Aorta (tissue), 5 donors: ENCODE measurements at places on chromosomes 12 and 14. TPM values are rescaled to one million over a fixed set of nuclear protein-coding genes. Genes with fewer than 3 reads are reported as not detected.

The SLC7A8 gene
- total RNA-seq = 20.0 TPM

The DEPDC4 gene
- total RNA-seq = 0.29 TPM

The CLEC2A gene
- total RNA-seq = not detected

The FAM181A gene
- total RNA-seq = not detected

The AQP2 gene
- total RNA-seq = 0.21 TPM

DNA sequence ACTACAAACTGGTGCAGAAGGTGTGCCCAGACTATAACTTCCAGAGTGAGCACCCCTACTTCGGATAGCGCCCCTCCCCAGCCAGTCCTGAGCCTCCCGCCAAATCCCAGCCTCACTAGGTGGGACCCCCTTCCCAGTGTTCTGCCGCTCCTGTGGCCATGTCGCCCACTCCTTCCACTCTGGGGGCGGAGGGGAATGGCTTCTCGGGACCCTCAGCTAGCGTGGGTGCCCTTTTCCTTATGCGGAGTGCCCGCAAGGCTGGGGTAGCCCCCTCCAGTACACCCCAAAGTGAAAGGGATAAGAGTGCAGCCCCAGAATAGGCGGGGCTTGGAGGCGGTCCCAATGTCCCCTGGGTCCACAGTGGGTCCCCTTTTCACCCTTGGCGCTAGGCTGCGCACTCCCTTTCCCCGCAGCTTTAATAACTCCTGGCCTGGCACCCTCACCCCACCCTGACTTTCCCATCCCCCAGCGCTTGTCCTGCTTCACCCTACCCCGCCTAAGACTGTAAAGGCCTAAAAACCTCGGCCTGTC lies 3.8 kb upstream of the SHMT2 start:
- DNase-seq = no peak
- no peak overlapping the region for H3K27ac ChIP-seq
- H3K27me3 ChIP-seq = no peaks in the 10 kb centered on the region
- no peak overlapping the region for H3K4me3 ChIP-seq

DNA sequence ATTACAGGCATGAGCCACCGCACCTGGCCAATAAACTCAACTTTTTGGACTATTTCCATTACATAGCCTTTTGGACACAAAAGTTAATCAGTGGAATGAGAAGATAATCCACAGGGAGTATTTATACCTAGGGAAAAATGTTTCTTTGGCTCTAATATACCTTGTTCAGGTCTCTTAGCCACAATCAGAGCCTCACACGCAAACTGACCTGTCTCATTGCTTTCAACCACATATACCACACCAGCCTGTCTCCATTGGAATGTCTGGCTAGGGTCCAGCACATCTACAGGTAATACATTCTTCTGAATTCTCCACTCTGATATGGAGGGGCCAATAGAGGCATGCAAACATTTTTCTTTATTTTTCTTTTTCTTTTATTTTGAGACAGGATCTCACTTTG lies 3.8 kb upstream of the RBMS2 start:
- no peaks in the 10 kb centered on the region for H3K36me3 ChIP-seq
- no peak for DNase-seq
- no peak overlapping the region for H3K27ac ChIP-seq
- H3K4me3 ChIP-seq = no peak overlapping the region

DNA sequence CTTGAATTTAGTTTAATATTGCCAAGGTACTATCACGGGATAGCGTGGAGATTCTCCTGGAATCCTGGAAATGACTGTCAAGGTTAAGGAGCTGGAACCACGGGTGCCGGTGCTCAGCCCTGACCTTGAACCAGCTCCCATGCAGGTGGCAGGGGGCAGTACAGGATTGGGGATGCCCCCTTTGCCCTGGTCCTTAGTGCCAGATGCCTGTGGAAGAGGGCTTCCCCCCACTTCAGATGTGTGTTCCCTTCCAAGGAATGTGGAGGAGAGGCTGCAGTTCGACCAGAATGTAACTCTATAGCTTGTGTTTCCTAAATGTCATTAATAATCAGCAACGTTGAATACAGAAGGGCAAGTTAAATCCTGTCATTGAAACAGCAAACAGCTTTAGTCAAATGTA lies 258.9 kb downstream of the VRK1 start:
- no peak overlapping the region for H3K4me3 ChIP-seq
- no peak overlapping the region for H3K27ac ChIP-seq
- H3K36me3 ChIP-seq = no peaks in the 10 kb centered on the region
- H3K4me1 ChIP-seq = no peaks in the 10 kb centered on the region
- no peaks in the 10 kb centered on the region for H3K27me3 ChIP-seq
- DNase-seq = no peak

DNA sequence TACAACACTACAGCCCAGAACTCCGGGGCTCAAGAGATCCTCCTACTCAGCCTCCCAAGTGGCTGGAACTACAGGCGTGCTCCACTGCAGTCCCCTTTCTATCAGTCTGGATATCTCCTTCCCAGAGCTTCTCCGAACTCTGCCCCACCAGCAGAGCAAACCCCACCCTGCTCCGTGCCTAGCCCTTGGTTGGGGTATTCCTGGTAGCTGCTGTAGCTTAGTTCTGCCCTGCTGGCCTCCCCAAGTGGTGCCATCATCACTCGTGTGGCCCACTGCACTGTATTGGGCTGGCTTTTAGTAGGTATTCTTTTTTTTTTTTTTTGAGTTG lies 9.5 kb downstream of the HSP90AA1 start:
- no peak overlapping the region for H3K4me3 ChIP-seq
- no peaks in the 10 kb centered on the region for H3K4me1 ChIP-seq
- H3K27me3 ChIP-seq = no peaks in the 10 kb centered on the region
- no peak overlapping the region for H3K27ac ChIP-seq
- DNase-seq = peak; percentile 36

DNA sequence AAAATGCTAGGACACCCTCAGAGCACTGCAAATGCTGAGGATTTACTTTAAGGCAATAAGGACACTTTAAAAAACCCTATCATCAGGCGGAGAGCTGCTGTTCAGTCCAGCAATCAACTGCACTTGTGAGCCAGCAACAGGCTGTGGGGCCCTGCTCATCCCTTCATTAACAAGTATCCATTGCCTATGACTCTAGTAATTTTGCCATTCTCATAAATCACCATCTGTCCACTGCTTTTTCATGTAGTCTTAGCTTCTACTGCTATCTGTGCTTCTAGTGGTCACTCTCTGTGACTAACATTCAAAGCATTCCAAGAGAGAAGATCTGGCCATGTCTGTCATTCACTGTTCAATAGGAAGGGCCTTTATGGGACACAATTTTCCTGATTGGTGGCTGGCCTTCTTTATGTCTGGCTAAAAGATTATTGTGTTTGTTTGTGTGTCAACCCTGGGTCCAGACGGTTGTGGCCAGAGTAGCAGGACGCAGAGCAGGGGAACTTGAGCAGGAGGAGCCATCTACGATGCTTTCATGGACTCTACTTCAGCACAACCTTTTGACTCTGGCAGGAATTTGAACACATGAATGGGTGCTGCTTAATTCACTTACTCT lies 3.6 kb upstream of the KRAS start:
- no peak overlapping the region for H3K27ac ChIP-seq
- H3K36me3 ChIP-seq = no peaks in the 10 kb centered on the region
- H3K4me1 ChIP-seq = peaks cover 2% of the 10 kb centered on the region
- no peaks in the 10 kb centered on the region for H3K27me3 ChIP-seq
- H3K4me3 ChIP-seq = no peak overlapping the region

GRCh38 chr12:121949648-121950397 lies 31.4 kb downstream of the CFAP251 start:
- no peak overlapping the region for H3K27ac ChIP-seq
- DNase-seq = no peak
- no peaks in the 10 kb centered on the region for H3K4me1 ChIP-seq
- H3K27me3 ChIP-seq = no peaks in the 10 kb centered on the region

- H3K27me3 ChIP-seq = no peaks in the 10 kb centered on the region
- H3K4me3 ChIP-seq = no peak overlapping the region
- no peaks in the 10 kb centered on the region for H3K36me3 ChIP-seq
- H3K4me1 ChIP-seq = peaks cover 16% of the 10 kb centered on the region
Observed at GRCh38 chr12:11707535-11707934, 58.1 kb downstream of the ETV6 start.

- DNase-seq = no peak
- no peaks in the 10 kb centered on the region for H3K36me3 ChIP-seq
- H3K27ac ChIP-seq = no peak overlapping the region
- H3K4me1 ChIP-seq = no peaks in the 10 kb centered on the region
- no peak overlapping the region for H3K4me3 ChIP-seq
Observed at GRCh38 chr14:24279301-24280186, 8.1 kb upstream of the RABGGTA start.

- H3K36me3 ChIP-seq = no peaks in the 10 kb centered on the region
- no peaks in the 10 kb centered on the region for H3K27me3 ChIP-seq
- no peak overlapping the region for H3K27ac ChIP-seq
- no peak overlapping the region for H3K4me3 ChIP-seq
Observed at GRCh38 chr14:50469982-50470381, 62.4 kb downstream of the MAP4K5 start.

DNA sequence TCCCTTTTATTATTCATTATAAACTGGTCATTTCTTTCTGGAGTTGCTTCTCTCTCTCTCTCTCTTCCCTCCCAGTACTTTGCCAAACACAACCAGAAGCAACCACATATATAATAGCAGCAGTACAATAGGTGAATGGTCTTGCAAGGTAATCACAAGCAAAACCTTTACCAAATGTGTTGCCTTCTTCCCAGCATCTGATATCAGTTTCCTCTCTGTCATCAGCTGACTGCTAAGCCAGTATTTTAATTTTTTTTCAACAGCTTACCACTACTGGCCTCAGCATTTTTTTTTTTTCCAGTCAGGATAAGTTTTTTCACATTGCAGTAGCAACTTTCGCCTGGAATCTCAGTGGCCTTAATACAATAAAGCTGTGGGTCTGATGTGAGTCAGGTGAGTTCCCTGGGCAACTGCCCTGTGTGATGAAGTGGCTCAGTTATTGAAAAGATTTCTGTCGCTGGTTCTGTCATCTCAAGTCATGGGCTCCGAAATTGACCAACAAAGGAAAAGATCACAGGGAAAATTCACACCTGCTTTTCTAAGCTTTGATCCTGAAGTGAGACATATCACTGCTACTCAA lies 282.5 kb upstream of the AMIGO2 start:
- H3K4me1 ChIP-seq = no peaks in the 10 kb centered on the region
- H3K36me3 ChIP-seq = no peaks in the 10 kb centered on the region
- no peaks in the 10 kb centered on the region for H3K27me3 ChIP-seq
- no peak overlapping the region for H3K4me3 ChIP-seq
- H3K27ac ChIP-seq = no peak overlapping the region

DNA sequence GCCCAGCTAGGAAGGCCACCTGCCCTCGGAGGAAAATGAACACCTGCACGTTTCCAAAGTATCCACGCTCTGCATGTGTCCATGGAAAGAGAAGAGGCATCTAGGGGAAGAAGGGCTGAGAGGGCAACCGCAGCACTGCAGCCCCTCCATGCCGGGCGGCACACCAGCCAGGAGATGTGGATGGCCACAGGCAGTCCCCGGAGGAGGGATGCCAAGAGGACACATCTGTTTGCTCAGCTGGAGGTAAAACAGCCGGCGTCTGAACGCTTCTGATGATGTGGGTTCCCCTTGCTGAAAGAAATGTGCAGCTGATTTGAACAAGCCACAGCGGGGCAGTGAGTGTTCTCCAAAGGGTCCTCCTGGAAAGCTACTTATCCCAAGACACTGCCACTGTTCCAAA lies 34.0 kb downstream of the CHGA start:
- H3K4me1 ChIP-seq = no peaks in the 10 kb centered on the region
- no peaks in the 10 kb centered on the region for H3K27me3 ChIP-seq
- no peak overlapping the region for H3K4me3 ChIP-seq
- DNase-seq = peak; percentile 16
- H3K27ac ChIP-seq = no peak overlapping the region

DNA sequence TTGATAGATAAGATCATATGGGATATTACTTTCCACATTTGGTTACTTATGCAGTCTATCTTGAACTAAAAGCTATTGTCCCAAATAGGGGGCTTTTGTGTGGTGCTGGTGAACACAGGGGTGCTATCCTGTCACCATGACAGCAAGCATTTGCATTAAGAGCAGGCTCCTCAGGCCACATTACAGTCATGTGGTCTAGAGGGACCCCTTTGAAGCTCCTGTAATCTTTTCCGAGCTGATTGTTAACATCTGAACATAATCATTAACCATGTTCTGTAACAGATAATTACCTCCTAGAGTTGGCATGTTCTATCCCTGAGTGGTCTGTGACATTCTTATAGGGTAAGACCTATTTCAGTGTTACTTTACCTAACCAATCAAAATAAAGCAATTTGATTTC lies 178.8 kb downstream of the KTN1 start:
- no peak overlapping the region for H3K4me3 ChIP-seq
- H3K36me3 ChIP-seq = no peaks in the 10 kb centered on the region
- no peaks in the 10 kb centered on the region for H3K4me1 ChIP-seq
- no peak for DNase-seq
- no peak overlapping the region for H3K27ac ChIP-seq
- no peaks in the 10 kb centered on the region for H3K27me3 ChIP-seq

DNA sequence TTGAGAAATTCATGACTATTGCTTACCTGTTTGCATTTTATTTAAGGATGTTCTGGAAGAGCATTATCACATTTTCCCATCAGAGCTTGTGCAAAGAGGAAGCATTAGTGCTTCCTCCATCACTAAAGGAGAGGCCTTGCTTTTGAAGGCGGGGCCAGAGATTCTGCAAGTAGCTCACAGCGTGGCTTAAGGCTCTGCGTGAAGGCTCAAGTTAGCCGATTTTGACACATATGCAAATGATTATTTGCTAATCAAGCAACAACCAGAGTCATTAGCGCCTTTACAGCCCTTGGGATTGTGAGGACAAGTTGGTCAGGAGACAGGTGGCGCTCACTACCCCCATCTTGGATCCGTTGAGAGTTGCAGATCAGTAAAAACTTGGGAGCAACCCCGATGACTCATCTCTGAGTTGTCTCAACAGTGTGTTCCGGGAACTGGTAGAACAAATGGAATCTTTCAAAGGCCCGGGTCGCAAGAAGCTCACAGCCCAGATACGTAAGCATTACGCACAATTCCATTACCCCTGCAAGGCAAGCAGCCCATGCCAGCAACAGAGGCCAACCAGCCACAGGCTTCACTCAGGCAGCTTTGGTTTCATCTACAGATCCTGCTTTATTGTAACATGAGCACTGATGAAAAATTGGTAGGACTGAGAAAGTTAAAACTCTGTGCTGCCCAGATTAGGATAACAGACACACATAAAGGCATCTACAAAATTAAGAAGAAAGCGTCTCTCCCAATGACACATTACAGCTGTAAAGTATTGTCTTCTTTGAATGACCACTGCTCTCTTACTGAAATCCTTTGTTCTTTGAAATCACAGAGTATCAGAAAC lies 34.9 kb upstream of the SPTSSA start:
- peak; percentile 81 for DNase-seq
- no peak overlapping the region for H3K27ac ChIP-seq
- no peak overlapping the region for H3K4me3 ChIP-seq
- no peaks in the 10 kb centered on the region for H3K27me3 ChIP-seq

DNA sequence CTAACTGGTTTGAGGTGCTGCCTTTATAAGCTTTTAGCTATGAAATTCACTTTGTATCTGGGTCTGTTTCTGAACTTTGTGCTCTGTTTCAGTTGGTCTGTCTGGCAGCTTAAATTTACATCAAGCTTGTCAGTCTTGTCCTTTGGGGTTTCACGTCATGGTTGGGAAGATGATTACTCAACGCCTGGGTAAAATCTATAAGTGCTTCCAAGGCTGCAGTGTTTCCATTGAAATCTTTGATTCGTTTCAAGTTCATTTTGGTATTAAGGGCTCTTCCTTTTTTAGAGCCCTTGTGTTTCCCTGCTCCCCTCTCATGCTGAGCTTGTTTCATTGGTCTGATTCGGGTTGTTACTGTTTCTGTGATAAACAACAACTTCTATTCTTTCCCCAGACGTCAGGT lies 58.2 kb downstream of the FBXW8 start:
- H3K36me3 ChIP-seq = no peaks in the 10 kb centered on the region
- H3K27me3 ChIP-seq = no peaks in the 10 kb centered on the region
- H3K4me1 ChIP-seq = no peaks in the 10 kb centered on the region
- H3K27ac ChIP-seq = no peak overlapping the region
- no peak overlapping the region for H3K4me3 ChIP-seq
